ENCODE measurements at places on chromosomes 2 and 18.

DNA sequence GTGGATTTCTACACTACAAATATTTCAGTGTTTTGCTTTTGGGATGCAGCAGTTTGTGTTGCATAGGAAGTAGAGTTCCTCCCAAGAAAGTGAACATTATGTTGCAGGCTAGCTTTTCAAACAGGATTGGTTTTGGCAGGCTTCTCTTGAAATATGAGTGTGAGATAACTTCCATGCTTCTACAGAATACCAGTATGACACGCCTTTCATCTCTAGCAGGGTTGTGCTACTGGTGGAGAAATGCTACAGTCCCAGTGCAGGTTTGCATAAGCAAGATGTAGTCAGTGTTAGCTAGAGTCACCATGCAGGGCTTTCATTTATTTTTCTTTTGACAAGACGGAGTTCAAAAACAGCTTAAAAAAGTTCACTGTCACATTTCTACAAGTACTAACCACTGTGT is 17.1 kb upstream of the CAVIN2 start:
- no peak for ATAC-seq

GRCh38 chr18:5853253-5853652 is 42.1 kb downstream of the TMEM200C start:
- ATAC-seq: no peak

- ATAC-seq: no peak
These were observed 600.1 kb upstream of the FSHR start for GRCh38 chr2:49754381-49754780.

GRCh38 chr2:143463719-143464118 is 334.5 kb downstream of the ARHGAP15 start:
- ATAC-seq: peak; percentile 38

DNA sequence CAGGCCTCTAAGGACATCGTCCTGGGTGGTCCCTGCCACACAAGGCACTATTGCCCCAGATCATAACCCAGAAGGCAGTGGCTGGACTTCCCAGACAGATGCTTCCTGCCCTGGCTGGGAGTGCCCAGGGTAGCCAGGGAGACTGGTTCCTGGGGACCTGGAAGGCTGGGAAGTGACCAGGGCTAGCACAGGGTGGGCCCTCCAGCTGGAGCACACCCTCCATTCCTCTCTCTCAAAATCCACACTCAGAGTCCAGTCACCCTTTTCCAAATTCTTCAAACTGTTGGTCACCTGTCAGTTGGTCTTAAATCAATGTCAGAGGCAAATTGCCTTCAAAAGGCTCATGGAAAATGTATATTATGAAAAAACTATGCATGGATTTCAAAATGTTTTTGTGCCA is 11.6 kb upstream of the TUBB6 start:
- ATAC-seq: no peak

- no peak for ATAC-seq
These were observed 57.3 kb upstream of the PPP1CB start for GRCh38 chr2:28694364-28694763.

GRCh38 chr18:1246827-1247226 is 342.2 kb downstream of the ADCYAP1 start:
- no peak for ATAC-seq

DNA sequence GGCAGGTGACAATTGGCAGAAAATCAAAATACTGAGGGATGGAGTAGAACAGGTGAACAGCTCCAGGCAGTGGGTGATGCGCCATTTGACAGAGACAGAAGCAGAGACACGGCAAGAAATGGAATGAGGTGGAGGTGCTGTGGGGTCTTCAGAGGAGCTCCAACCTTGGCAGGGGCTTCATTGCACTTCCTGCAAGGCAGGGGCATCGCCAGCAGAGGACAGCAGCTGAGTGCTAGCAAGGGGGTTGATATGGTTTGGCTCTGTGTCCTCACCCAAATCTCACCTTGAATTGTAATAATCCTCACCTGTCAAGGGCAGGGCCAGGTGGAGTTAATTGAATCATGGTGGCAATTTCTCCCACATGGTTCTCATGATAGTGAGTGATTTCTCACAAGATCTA is 42.8 kb downstream of the CCDC68 start:
- no peak for ATAC-seq

GRCh38 chr2:127552336-127552735 is 16.9 kb downstream of the MYO7B start:
- ATAC-seq: no peak

- no peak for ATAC-seq
These were observed 293.1 kb upstream of the KLHL29 start for GRCh38 chr2:23091900-23092299.

- ATAC-seq: no peak
These were observed 49.6 kb upstream of the POU3F3 start for GRCh38 chr2:104804148-104804890.

GRCh38 chr2:98815795-98816194 is 84.9 kb upstream of the MGAT4A start:
- no peak for ATAC-seq

DNA sequence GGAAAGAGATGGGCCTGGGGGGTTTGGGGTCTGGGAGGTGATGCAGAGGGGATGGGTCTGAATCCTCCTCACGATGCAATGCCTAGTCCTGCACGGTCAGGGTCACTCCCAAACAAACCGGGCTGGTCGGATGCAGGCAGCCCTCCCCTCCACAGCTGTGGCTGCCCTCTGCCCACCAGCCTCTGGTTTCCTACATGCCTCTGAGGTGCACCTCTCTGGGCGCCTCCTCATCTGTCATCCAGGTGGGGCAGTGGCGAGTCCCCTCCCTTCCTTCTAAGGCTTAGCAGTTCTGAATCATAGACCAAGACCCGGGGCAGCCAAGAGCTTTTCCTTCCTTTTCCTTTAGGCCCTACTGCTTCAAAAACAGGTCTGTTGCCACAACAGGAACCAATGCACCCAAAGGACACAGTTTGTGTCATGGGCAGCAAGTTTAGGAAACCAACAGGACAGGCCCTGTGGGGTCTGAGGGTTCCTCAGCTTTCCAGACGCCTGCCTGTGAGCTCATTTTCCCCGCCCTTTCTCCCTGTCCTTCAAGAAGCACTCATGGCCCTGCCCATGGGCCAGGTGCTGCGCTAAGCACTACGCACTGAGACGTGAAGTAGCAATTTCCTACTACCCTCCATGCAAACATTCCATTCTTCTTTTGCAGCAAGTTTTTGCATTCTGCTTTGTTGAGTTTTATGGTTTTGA is 6.5 kb upstream of the MAL start:
- no peak for ATAC-seq

GRCh38 chr2:47907039-47907781 is 912 bp upstream of the FBXO11 start:
- ATAC-seq: no peak

DNA sequence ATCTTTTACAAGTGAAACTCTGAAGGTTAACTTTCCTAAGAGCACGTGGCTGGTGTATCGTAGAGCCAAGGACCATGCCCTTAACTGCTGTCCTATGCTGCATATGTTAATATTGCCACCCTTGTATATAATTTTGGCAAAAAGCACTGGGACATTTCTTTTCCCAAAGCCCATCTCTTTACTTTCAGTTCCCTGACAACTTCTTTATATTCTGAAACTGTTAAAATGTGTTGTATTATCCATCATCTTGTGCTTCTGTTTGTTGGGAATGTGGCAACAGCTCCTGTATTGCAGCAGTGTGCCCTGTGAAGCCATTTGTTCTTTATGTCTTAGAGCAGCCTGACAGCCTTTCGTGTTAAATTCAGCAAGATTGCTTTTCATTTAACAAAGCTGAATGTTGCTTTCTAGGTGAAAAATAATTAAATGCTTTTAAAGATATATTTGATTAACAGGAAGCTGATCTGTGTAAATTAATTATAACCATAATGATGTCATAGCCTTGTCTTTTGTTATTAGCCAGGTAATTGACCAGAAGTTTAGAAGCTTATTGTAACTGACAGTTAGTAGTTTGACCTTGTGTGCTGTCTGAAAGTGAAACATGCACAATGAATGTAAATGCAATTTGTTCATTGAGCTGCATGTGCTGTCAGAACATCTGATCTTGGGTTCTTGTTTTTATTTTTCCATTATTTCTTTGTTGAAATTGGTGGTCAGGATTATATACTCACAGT is 9.7 kb downstream of the RHBDD1 start:
- no peak for ATAC-seq

DNA sequence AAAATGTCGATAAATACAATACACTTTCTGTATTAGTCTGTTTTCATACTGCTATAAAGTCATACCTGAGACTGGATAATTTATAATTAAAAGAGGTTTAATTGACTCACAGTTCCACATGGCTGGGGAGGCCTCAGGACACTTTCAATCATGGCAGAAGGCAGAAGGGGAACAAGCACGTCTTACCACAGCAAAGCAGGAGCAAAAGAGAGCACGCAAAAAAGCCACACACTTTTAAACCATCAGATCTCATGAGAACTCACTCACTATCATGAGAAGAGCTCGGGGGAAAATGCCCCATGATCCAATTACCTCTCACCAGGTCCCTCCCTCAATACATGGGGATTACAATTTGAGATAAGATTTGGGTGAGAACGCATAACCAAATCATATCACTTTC is 256.7 kb downstream of the ANAPC1 start:
- ATAC-seq: no peak

- no peak for ATAC-seq
These were observed 54.8 kb upstream of the HDAC4 start for GRCh38 chr2:239455436-239456203.

GRCh38 chr2:102258025-102258385 is 53.4 kb upstream of the IL1RL1 start:
- no peak for ATAC-seq

DNA sequence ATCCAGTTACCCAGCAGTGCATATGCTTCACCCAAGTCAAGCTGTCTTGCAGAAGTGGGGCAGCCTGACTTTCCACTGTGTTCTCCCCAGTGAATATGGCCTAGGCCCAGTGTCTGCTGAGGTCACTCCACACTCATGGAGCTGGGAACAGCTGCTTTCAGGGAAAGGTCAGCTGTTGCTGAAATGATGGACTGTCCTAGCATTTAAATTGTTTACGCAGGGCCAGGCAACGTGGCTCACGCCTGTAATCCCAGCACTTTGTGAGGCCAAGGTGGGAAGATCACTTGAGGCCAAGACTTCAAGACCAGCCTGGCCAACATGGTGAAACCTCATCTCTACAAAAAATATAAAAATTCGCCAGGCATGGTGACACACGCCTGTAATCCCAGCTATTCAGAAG is 86.5 kb downstream of the LIPG start:
- ATAC-seq: no peak

- no peak for ATAC-seq
These were observed 4.5 kb upstream of the MTLN start for GRCh38 chr2:110216803-110217202.

GRCh38 chr2:155412598-155412997 is 714.1 kb downstream of the KCNJ3 start:
- no peak for ATAC-seq

DNA sequence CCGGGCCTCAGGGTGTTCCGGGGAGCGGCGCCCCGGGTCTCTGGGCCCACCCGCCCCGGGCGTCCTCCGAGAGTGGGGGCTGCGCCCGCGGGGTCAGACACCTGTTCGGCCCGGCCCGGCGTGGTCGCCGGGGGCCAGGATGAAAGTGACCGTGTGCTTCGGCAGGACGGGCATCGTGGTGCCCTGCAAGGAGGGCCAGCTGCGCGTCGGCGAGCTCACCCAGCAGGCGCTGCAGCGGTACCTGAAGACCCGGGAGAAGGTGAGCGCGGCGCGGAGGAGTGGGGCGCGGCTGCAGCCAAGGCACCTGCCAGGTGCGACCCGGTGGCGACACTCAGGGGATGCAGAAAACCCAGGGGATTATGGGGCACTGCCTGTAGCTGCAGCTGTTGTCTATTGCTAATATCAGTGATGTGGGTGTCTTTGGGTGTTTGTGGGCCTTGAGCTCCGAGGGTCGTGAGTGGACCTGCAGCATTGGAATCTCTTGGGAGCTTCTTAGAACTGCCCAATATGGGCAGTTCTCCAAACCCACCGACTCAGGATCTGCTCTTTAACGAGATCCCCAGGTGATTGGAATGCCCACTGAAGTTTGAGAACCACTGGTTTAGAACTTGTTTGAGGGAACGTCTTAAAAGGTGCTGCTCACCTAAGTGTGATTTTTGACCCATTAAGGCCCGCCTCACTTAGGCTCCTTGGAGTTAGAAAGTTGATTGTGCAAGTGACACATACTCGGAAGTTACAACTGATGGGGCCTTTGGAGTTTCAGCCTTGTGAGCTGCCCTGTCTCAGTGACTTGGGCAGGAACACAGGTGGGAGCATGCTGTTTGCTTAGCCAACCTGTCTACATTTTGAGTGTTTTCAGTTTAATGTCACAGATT is 823 bp downstream of the PARD3B start:
- peak; percentile 12 for ATAC-seq

GRCh38 chr2:57497489-57498096 is 549.0 kb upstream of the VRK2 start:
- ATAC-seq: no peak

DNA sequence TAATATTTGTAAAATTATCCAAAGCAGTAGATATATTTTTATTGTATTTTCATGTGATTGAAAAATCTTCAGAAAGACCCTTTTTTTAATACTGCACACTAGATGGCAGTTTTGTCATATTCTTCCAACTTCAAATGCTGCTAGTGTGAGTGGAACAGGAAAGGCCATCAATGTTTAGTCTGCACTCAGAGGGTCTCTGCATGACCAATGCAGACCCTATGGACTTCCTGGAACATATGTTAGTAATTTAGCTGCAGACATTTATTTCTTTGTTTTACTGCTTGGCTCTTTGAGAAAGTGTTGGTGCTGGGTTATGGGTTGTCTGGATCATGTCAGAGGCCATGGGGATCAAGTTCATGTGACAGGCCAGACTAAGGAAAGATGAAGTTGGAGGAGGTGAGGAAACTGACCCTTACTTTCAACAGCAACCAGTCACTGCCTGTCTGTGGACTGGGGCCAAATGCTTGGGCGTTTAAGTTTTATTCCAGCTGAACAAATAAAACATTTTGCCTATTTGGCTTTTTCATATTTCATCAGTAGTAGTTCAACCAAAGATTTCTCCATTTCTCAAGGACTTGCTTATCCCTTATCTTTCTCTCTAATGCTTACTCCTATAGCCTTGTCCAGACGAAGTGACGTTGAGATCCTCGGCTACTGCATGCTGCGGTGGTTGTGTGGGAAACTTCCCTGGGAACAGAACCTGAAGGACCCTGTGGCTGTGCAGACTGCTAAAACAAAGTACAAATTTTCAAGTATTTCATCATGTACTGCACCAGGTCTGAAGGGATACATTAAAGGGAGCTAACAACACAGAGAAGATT is 84.8 kb downstream of the VRK2 start:
- no peak for ATAC-seq

DNA sequence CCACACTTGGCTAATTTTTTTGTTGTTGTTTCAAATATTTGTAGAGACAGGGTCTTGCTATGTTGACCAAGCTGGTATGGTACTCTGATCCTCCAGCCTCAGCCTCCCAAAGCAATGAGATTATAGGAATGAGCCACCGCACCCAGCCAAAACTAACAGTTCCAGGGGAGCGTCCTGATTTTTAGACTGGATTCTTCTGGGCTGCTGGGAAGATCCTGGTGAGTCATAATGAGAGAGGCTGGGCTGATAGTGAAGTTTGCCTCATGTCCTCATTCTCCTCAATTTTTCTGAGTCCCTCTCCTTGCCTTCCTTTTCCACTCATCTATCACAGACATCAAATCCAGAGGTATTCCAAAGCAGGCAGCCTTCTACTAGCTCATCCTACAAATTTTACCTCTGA is 81.3 kb downstream of the VSNL1 start:
- no peak for ATAC-seq

All from activated CD4-positive, CD25-positive, alpha-beta regulatory T cell treated with anti-CD3 and anti-CD28 coated beads, Interleukin-2, amount 50 U/mL, for 24 hours (primary cell).